ENCODE measurements at places on chromosomes 6 and 20.

- H3K36me3 ChIP-seq = no peaks in the 10 kb centered on the region
- H3K27ac ChIP-seq = no peak overlapping the region
- no peaks in the 10 kb centered on the region for H3K27me3 ChIP-seq
These were observed 72.5 kb downstream of the B3GAT2 start for GRCh38 chr6:70884074-70884983.

DNA sequence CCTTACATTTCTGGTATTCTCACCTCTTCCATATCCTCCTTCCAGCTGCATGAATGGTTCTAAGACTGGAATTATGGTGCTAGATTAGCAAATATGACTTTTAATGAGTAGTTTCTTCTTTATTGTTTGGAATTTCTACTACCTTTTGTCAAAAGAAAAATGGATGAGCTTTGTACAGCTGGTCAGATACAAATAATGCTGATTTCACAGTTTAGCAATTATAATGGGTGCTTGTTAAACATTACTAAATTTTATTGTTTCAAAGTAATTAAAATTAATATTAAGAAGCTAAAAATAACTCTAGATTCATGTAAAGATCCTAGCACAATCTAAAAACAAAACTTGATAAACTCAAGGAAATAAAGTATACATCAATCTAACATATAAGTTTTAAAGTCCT, 32.3 kb upstream of the BEND6 start:
- no peaks in the 10 kb centered on the region for H3K27me3 ChIP-seq
- H3K4me3 ChIP-seq = no peak overlapping the region
- H3K4me1 ChIP-seq = peaks cover 3% of the 10 kb centered on the region
- DNase-seq = no peak
- no peak overlapping the region for H3K27ac ChIP-seq
- H3K36me3 ChIP-seq = no peaks in the 10 kb centered on the region

DNA sequence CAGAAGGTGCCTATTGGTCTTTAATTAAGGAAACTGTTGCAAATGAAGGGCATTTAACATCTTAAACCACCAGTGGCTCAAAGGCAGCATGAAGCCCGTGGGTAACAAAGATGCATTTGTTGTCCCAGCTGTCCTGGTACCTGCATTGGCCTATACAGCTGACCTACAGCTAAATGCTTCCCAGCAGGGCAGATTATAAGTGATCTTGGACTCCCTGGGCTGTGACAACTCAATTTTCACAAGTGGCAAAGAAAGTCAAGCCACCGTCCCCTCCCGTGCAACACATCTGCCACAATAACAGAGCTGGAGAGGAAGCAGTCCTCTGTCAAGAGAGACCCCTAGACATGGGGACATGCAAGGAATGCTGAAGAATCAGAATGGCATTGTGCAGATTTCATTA, 31.5 kb upstream of the EDN3 start:
- H3K4me3 ChIP-seq = no peak overlapping the region
- H3K27ac ChIP-seq = no peak overlapping the region
- no peak for DNase-seq
- H3K27me3 ChIP-seq = peaks cover 94% of the 10 kb centered on the region
- H3K4me1 ChIP-seq = no peaks in the 10 kb centered on the region

DNA sequence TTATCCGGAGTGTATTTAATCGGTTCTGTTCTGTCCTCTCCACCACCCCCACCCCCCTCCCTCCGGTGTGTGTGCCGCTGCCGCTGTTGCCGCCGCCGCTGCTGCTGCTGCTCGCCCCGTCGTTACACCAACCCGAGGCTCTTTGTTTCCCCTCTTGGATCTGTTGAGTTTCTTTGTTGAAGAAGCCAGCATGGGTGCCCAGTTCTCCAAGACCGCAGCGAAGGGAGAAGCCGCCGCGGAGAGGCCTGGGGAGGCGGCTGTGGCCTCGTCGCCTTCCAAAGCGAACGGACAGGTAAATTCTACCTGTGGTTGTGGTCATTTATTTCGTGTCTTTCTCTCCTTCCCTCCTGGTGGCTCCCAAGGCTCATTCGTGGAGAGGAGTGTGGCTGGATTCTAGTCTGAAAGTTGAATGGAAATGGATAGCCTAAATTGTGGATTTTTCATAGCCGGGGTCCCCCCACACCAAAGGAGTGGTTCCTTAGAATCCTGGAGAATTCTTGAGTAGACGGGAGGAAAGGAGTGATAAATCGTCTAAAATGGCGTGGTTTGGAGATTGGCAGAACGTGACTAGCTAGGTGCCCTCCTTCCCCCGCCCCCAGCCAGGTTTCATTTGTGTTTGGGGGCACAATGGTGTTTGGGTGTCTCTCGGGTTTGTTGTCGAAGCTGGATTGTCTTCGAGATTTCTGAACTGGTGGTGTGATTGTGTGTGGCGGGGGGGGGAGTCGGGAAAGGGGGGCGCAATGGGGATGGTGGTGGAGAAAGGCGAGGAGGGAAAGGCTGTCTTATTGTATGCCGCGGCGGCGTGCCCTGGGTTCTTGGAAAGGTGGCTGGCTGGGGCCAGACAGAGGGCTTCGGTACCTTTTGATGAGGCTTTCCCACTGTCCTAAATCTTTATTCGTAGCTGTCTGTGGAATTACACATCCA, 673 bp downstream of the MARCKS start:
- no peaks in the 10 kb centered on the region for H3K27me3 ChIP-seq
- H3K4me3 ChIP-seq = peak overlapping the region; percentile 99
- DNase-seq = peak; percentile 46
- peaks cover 7% of the 10 kb centered on the region for H3K4me1 ChIP-seq
- peak overlapping the region; percentile 97 for H3K27ac ChIP-seq
- H3K36me3 ChIP-seq = no peaks in the 10 kb centered on the region

DNA sequence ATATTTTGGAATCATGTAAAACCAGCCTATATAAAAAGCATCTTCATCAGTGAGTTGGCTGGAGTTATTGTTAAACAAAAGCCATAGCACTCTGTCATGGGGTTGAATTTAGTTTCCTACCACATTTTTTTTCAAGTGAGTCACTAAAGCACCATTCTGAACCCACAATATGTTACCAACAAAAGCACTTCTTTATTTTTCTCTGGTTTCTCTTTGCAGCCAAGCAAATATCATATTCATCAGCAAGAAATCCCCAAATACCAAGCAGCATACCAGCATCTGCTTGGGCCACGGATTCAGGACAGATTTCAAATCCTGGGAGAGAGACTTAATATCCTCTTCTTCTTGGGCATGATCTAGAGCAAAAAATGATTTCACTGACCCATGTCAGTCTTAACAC, 441.4 kb downstream of the BCKDHB start:
- no peak overlapping the region for H3K27ac ChIP-seq
- no peak overlapping the region for H3K4me3 ChIP-seq
- H3K27me3 ChIP-seq = no peaks in the 10 kb centered on the region
- DNase-seq = no peak
- no peaks in the 10 kb centered on the region for H3K4me1 ChIP-seq
- H3K36me3 ChIP-seq = no peaks in the 10 kb centered on the region

DNA sequence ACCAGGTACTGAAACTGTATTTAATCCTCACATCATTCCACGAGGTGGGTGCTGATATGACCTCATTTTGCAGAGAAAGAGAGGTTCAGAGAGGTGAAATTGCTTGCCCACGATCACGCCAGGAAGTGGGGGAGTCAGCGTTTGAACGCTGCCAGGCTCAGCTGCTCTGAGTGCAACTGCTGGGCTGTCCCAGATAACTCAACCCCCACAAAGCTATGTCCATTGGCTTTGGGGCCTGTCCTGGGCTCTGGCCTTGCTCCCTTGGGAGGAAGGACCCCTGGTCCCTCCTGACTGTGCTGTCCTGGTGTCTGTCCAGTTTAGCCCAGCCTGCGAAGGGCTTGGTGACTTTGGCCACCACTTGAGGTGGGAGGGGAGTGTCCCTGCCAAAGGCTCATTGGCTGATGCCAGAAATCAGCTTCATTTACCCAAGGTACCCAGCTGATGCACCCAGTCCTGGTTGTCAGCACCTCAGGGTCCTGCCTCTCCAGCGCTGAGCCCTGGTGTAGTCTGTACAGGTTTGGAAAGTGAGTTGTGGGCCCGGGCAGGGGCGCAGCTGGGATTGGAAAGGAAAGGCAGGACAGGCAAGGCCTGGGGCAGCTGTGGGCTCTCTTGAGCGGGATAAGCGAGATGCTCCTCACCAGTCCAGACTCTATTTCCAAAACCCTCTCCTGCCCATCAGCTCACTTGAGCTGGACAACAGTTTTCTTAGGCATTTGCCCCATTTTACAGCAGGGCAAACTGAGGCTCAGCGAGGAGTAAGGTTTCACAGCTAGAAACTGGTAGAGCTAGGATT, 38.5 kb downstream of the SUN5 start:
- H3K4me1 ChIP-seq = no peaks in the 10 kb centered on the region
- H3K36me3 ChIP-seq = no peaks in the 10 kb centered on the region
- H3K4me3 ChIP-seq = no peak overlapping the region
- no peak for DNase-seq

- H3K4me3 ChIP-seq = no peak within 1 kb of the TSS
- DNase-seq = no peak
- no peak within 1 kb of the TSS for H3K27ac ChIP-seq
- H3K27me3 ChIP-seq = no peaks in the 10 kb centered on the region
- no peaks in the 10 kb centered on the region for H3K36me3 ChIP-seq
- no peaks in the 10 kb centered on the region for H3K4me1 ChIP-seq
These were observed at the start of gene SLC22A16 for GRCh38 chr6:110476046-110476849. Gene SLC22A16, minus strand, starts transcription at chr6:110476613. Its CDS starts 39 bp downstream, at chr6:110476574.

- peaks cover 16% of the 10 kb centered on the region for H3K27me3 ChIP-seq
- H3K4me3 ChIP-seq = no peak overlapping the region
- no peak overlapping the region for H3K27ac ChIP-seq
- no peaks in the 10 kb centered on the region for H3K4me1 ChIP-seq
These were observed 867 bp downstream of the TCF21 start for GRCh38 chr6:133889557-133890403.

GRCh38 chr6:21384216-21384615, 209.3 kb upstream of the SOX4 start:
- no peaks in the 10 kb centered on the region for H3K4me1 ChIP-seq
- H3K36me3 ChIP-seq = no peaks in the 10 kb centered on the region
- DNase-seq = no peak
- H3K27me3 ChIP-seq = no peaks in the 10 kb centered on the region
- no peak overlapping the region for H3K27ac ChIP-seq

- H3K4me3 ChIP-seq = no peak overlapping the region
- no peaks in the 10 kb centered on the region for H3K36me3 ChIP-seq
- 0 out of 2 replicates have a peak, but pooled peaks cover 4% of the 10 kb centered on the region for H3K4me1 ChIP-seq
These were observed 38.4 kb downstream of the LRRC1 start for GRCh38 chr6:53833155-53833554.

GRCh38 chr20:16054985-16055384, 518.3 kb downstream of the KIF16B start:
- DNase-seq = no peak
- no peaks in the 10 kb centered on the region for H3K27me3 ChIP-seq
- H3K27ac ChIP-seq = no peak overlapping the region
- no peaks in the 10 kb centered on the region for H3K36me3 ChIP-seq
- H3K4me1 ChIP-seq = no peaks in the 10 kb centered on the region

DNA sequence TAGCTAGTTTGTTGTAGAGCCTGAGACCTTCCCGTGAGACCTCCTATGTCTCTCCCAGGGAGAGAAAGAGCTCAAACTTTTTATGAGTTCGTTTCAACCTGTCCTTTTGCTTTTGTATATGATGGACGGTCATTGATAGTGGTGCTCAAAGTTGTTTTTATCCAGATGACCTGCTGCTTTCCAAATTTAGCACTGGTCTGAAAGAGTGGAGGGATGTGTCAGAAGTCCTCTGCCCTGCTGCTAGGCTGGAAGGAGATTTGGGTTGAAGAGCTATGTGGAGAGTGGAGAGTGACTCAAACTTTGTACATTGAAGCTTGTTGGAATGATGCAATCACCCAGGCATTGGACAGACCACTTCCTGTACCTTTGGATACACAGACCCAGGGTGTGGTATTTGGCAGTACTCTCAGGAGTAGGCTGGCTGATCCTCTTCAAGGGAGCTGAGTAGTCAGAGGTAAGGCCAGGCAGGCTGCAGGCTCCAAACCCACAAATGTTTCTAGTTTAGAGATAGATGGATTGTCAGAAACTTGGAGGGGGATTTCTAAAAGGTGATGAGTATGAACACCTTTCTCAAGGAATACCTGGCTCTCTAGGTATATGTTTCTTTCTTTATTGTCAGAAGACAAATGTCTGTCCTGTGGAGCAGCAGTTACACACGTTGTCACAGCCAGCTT, 49.4 kb upstream of the RREB1 start:
- no peak overlapping the region for H3K4me3 ChIP-seq
- H3K27me3 ChIP-seq = no peaks in the 10 kb centered on the region
- no peaks in the 10 kb centered on the region for H3K4me1 ChIP-seq
- no peaks in the 10 kb centered on the region for H3K36me3 ChIP-seq

DNA sequence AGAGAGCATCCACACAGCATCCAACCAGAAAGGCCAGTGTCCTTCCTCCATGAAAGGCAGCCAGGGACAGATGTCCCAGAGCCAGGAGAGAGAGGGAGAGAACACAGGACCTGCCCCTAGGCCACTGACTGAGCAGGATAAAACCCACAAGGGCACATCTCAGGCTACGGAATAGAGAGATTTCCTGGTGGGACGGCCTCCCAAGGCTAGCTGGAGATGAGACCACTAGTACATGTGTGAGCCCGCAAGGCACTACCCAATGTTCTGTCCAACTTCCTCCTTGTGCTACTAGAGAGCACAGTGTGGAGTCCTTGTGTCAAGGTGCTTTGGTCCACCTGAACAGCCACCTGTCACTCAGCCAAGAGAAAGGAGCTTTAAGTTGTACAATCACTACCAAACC, 44.2 kb downstream of the PLCG1 start:
- H3K4me1 ChIP-seq = no peaks in the 10 kb centered on the region
- H3K4me3 ChIP-seq = no peak overlapping the region
- no peaks in the 10 kb centered on the region for H3K36me3 ChIP-seq
- no peaks in the 10 kb centered on the region for H3K27me3 ChIP-seq

GRCh38 chr6:108673153-108673552, 112.4 kb downstream of the FOXO3 start:
- H3K4me1 ChIP-seq = peaks cover 93% of the 10 kb centered on the region
- H3K36me3 ChIP-seq = peaks cover 7% of the 10 kb centered on the region
- peak; percentile 98 for DNase-seq
- no peaks in the 10 kb centered on the region for H3K27me3 ChIP-seq

DNA sequence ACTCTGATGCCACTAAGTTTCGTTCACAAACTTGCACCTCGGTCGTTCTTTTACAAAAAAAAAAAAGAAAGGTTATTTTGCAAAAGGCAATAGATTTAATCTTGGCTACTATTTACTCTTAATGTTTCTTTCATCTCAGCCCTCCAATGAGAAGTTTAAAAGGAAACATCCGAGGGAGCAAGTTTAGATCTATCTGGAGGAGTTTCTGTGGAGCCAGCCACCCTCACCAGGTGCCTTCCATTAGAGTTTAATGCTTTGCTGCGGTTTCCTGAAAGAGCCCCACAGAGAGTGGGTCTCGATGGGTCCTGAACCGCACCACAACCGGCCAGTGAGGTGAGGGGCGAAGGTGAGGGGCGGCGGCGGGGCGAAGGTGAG, 632 bp downstream of the PRKN start:
- peak; percentile 6 for DNase-seq
- H3K27ac ChIP-seq = peak overlapping the region; percentile 57
- H3K36me3 ChIP-seq = no peaks in the 10 kb centered on the region
- H3K4me3 ChIP-seq = peak overlapping the region; percentile 62

Measured in MM.1S (cell line).